Activated CD8-positive, alpha-beta T cell treated with anti-CD3 and anti-CD28 coated beads for 36 hours (primary cell): ENCODE measurements at places on chromosomes 7 and 10. TPM values are rescaled to one million over a fixed set of nuclear protein-coding genes. Genes with fewer than 3 reads are reported as not detected.

DNA sequence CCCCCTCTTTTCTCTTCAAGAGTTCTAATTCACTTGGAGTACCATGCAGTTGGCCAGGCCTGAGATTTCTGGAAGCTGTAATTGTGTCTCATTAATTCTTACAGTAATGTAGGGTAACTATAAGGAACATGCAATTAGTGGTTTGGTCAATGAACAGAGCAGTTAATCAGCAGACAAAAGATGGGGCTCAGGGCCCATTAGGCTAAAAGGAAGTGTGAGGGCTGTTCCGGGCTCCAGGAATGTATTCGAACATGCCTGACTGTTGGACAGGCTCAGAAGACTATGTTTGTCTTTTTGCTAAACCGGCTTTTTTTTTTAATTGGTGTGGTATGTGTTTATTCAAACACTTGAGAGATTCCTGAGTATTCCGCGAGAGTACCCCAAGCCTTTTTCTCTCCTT, 42.5 kb upstream of the FZD8 start:
- no peak for DNase-seq

DNA sequence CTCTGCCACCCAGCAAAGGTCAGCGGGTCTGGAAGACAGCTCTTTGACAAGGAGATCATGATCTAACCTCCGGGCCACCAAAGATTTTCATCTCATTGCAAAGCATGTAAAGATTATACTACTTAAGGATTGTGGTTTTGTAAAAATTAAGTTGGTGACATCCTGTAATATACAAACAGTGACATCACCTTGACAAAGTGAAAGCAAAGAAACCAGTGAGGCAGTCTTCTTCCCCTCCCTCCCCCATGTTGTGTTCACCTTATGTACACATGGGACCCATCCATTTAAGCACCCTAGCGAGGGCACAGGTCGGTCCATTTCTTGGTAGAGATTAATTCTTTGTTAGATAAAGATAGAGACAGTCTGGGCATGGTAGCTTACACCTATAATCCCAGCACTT, 3.9 kb downstream of the MDH2 start:
- DNase-seq, result no peak

The JCAD gene
- total RNA-seq, result not detected

The STRIP2 gene
- total RNA-seq, result 12.2 TPM

The NOLC1 gene
- 215 TPM for total RNA-seq

The FGL2 gene
- 0.63 TPM for total RNA-seq

The FANK1 gene
- 0.58 TPM for total RNA-seq

DNA sequence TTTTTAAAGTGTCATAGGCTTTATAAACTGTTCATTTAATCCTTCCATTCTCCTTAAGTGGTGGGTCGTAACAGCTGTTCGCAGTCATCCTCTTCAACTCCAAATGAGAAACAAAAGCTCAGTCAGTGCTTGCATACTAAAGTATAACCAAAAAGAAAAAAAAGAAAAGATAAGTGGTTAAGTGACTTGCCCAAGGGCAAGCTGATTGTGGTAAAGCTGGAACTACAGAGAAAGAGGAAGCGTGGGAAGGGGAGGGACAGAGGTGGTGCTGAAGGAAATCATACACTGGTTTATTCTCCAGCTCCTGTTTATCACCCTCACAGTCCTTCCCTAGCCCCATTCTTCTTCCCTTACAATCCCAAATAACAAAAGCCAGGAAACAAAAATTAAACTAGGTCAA, 29.6 kb downstream of the IDE start:
- peak; percentile 5 for DNase-seq

- DNase-seq, result no peak
These were observed 129.8 kb upstream of the PPP1R3A start for GRCh38 chr7:114048386-114049235.

- DNase-seq, result no peak
These were observed 137.9 kb upstream of the PPIF start for GRCh38 chr10:79209340-79209739.

- DNase-seq, result no peak
These were observed 348.6 kb downstream of the PTEN start for GRCh38 chr10:88212069-88212468.

DNA sequence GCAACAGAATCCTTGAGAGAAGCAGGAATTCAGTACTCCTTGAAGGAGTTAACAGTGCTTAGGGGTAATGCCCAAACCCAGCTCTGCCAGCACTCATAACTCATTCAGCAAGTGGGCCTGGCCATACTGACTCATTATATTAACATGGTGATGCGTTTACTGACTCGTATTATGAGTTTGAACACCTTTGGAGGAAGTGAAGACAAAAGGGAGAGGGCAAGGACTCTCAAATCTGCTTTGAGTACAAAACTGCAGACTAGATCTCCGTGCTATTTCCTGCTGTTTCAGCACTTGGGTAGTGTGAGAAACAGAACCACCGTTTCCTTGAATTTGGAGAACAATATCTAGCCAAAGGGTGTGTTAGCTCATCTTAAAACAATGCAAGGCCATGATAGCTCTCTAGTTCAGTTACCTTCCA, 30.8 kb downstream of the SLC16A9 start:
- DNase-seq, result peak; percentile 1

- DNase-seq, result no peak
These were observed 162.6 kb downstream of the JAZF1 start for GRCh38 chr7:28018020-28018419.

GRCh38 chr10:59907537-59907917, 1.2 kb upstream of the CCDC6 start:
- DNase-seq, result no peak

DNA sequence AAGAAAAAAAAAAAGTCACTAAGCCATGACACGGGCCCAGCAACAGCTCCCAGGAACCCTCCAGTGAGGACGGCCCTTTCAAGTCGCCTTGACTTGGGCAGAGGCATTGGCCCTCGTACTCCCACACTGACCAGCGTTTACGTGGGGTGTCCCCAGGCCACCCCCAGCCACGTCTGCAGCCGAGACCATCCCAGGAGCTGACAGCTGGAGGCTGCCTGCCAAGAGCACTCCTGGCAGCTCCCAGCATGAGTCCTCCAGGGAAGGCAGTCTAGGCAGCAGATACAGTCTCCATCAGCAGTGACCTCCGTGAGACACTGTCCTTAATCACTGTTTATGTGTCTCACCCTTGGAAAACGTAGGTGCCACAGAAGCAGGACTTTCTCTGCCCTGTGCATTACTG, 86.5 kb downstream of the PROSER2 start:
- DNase-seq, result no peak

The TMEM229A gene
- total RNA-seq, result not detected
